Spinal cord (tissue), 10 donors: ENCODE measurements at places on chromosomes 4 and X.

DNA sequence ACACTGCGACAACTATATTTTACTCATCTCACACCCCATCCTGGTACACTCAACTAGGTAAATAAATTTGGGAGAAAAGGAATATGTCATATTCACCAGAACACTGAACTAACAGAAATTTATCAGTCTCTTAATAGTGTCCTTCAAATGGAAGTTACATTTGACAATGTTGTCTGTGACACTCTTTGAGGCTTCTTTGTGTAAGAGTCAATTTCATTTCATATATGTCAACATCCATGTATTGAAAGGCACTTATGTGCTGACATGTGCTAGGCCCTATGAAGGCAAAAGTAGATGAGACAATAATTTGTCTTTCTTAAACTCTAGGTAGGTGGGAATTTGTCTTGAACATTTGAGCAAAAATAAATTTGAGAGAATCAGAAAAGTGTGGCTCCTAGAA lies 82.0 kb downstream of the TECRL start:
- no peak for DNase-seq

GRCh38 chrX:118802857-118803256 lies 20.8 kb upstream of the ZCCHC12 start:
- no peak for DNase-seq

GRCh38 chr4:58935332-58935731 lies 1825.1 kb upstream of the IGFBP7 start:
- DNase-seq = no peak

- DNase-seq = no peak
These were observed 243.0 kb upstream of the TRAM1L1 start for GRCh38 chr4:117328333-117328732.

GRCh38 chr4:32251126-32251525 lies 1531.0 kb downstream of the PCDH7 start:
- DNase-seq = no peak

DNA sequence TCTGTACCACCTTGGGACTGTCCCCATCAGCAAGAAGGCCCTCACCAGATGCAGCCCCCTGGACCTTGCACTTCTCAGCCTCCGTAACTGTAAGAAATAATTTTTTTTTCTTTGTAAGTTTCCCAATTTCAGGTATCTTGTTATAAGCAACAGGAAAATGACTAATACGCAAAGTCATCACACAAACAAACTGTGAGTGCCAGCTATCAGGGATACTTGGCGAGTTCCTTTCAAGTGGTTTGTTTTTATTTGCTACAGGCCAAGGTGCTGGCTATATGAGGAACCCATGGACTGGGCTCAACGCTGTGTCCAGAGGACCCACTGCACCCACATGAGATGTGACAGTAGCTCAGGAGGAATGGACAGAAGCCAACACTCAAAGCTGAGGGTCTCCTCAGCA lies 11.5 kb upstream of the GPM6B start:
- DNase-seq = no peak

- no peak for DNase-seq
These were observed 192.5 kb upstream of the TAPT1 start for GRCh38 chr4:16418814-16419213.

DNA sequence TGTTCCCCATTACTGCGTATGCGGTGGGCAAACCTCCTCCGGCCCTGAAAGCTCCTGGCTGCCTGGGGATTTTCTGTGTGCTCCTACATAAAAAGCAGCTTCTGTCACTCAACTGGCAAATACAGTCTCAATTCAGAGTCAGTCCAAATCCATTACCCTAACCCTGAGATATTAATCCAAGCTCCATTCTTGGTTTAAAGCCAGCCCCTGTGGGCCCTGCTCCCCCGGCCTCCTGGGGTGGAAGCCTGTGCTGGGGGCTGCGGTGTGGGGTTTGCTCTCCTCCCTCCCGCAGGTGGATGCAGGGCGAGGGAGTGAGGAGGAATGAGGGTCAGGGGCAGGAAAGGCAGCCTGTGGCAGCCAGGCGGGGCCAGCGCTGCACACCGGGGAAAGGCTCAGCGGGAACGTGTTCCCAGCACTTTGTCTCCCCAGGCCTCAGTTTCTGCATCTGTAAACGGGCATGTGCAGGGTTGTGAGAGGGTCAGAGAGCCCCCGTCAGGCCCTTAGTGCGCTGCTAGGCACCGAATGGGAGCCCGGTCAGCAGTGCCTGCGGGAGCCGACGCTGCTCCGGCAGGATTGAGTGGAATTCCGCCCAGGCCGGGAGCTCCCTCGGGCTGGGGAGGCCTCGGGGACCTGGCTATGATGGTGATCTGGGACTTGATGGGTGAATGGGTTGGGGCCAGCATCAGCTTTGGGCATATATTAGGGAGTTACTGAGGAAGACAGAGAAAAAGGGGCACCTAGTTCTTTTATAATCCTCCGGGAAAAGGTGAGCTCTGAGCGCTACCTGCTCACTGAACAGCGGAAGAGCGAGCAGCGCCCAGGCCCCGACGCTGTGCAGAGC lies 6.3 kb upstream of the RGS12 start:
- no peak for DNase-seq

DNA sequence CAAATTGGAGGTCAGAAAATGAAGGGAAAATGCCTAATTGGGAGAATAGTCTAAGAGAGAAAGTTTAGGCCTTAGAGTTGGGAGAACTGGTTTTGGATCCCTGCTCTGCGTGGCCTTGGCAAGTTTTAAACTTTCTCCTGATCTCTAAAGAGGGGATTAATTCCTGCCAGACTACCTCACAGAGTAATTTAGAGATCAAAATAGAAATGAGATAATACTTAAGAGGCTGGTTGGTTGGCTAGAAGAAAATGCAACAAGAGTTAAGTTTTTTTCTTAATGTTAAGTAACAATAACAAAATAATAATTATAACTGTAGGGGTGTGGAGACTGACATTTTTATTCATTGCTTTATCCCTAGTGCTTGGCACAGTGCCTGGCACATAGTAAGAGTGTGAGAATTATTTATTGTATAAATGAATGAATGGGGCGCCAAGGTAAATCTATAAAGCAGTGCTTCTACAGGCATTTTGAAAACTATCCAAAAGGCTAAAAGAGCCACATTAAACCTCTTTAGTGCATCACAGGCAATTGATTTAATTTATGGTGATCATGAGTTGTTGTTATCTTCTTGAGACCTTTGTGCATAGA lies 160.5 kb downstream of the RASL11B start:
- DNase-seq = no peak

- no peak for DNase-seq
These were observed 6.1 kb upstream of the HMX1 start for GRCh38 chr4:8877780-8878040.
